A549 treated with DMSO at 1 μM for 4 hours (cell line): ENCODE measurements at places on chromosomes 7 and 10. TPM values are rescaled to one million over a fixed set of nuclear protein-coding genes. Genes with fewer than 3 reads are reported as not detected.

EPO gene
- 0.07 to 0.09 TPM in 2 of 5 replicates, not detected in the others for total RNA-seq

HOXA4 gene
- 1.3 to 3.0 TPM (median 2.8 TPM) in 5 replicates for total RNA-seq

TAS2R3 gene
- total RNA-seq = 0.07 TPM in 1 of 5 replicates, not detected in the others

NUTM2B gene
- 0.22 to 0.50 TPM (median 0.31 TPM) in 5 replicates for total RNA-seq

SPACDR gene
- 0.45 to 0.90 TPM (median 0.75 TPM) in 4 of 5 replicates, not detected in the other for total RNA-seq

COBL gene
- total RNA-seq = 4.6 to 5.3 TPM (median 4.8 TPM) in 5 replicates
